Frontal cortex (tissue), 4 donors: ENCODE measurements at places on chromosomes 11 and 22. TPM values are rescaled to one million over a fixed set of nuclear protein-coding genes. Genes with fewer than 3 reads are reported as not detected.

DNA sequence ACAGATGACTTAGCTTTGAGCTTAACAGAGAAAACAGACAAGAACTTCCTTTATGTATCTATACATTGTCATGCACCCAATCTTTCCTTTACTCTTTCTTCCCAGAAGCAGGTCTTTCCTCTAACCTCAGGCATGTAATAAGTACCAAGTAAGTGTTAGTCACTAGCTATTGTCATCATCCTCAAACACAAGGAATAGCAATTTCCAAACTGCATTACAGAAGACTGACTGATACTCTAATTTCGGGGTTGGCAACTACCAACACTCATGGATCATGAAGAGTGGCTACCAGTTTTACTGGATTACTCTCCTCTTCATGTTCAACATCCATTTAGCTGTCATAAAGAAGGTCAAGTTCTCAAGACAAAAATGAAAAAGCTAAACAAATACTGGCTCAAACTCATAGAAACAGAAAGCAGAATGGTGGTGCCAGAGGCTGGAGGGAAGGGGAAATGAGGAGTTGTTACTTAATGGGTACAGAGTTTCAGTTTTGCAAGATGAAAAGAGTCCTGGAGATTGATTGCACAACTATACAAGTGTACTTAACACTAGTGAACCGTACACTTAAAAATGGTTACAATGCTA lies 111.6 kb downstream of the SIK3 start:
- no peak for DNase-seq

- DNase-seq: no peak
Measured at GRCh38 chr11:74283580-74284180, 27.8 kb downstream of the P4HA3 start.

- no peak for DNase-seq
Measured at GRCh38 chr22:36351921-36352802, 35.6 kb downstream of the MYH9 start.

The JAML gene
- 0.82 TPM for total RNA-seq

DNA sequence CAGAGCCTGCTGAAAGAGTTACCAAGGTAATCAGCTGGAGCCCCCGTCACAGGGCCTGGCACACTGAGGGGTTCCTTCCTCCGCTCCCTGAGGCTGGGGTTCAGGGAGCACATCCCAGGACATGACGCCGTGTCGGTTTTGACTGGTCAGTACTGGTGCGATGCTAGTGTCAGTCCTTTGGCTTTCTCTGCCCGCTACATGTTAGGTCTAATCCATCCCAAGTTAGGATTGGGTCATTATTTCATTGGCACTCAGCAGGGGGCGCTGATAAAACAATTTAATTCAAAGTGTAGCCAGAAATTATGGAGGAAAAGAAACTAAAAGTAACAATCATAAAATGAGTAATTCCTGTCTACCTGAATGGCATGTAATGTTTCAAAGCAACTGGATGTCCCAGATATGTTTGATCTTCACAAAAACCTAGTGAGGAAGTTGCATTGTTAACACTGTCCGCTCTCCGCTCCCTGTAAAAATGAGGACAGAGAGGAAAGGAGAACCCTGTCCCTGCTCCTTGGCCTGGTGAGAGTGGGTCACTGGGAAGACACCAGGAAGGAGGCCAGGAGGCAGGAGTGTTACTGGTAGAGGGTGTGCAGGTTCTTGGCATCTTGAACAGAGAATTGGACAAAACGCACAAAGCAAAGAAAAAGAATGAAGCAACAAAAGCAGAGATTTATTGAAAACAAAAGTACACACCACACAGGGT lies 27.1 kb downstream of the TSKU start:
- no peak for DNase-seq
